Upper lobe of left lung (tissue), 6 donors: ENCODE measurements at places on chromosomes 1 and 21.

- no peak overlapping the region for H3K27ac ChIP-seq
- peaks cover 9% of the 10 kb centered on the region for H3K36me3 ChIP-seq
- H3K27me3 ChIP-seq: no peaks in the 10 kb centered on the region
- DNase-seq: no peak
- no peak overlapping the region for H3K4me3 ChIP-seq
- H3K4me1 ChIP-seq: peaks cover 3% of the 10 kb centered on the region
Measured at GRCh38 chr21:14991957-14992356, 72.8 kb downstream of the NRIP1 start.

DNA sequence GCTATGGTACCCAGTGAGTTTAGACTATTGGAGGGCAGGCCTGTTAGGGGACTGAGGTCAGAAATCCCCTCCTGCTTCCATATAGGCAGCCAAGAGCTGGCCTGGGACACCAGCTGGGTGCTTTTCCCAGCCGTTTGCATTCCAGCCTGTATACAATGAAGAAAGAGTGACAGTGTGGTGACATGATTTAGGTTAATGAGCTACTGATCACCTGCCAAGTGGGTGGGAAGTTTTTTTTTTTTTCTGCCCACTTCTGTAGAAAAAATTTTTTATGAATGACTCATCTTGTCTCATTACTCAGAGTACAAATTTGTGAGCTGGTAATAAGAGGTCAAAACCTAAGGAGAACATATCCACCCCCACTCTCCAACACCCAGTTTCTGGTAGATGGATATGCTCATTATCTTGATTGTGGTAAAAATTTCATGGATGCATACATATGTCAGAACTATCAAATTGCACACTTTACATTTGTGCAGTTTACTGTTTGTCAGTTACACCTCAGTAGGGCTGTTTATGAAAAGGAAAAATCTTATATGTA, 16.4 kb upstream of the CGN start:
- H3K27me3 ChIP-seq: no peaks in the 10 kb centered on the region
- no peaks in the 10 kb centered on the region for H3K36me3 ChIP-seq
- no peak overlapping the region for H3K4me3 ChIP-seq
- H3K27ac ChIP-seq: no peak overlapping the region
- no peak for DNase-seq

GRCh38 chr1:204418174-204419063, 6.8 kb upstream of the PPP1R15B start:
- no peak overlapping the region for H3K4me3 ChIP-seq
- H3K36me3 ChIP-seq: peaks cover 10% of the 10 kb centered on the region
- H3K27ac ChIP-seq: peak overlapping the region; percentile 78

GRCh38 chr1:230759369-230760065, 12.3 kb downstream of the CAPN9 start:
- H3K36me3 ChIP-seq: no peaks in the 10 kb centered on the region
- no peak overlapping the region for H3K4me3 ChIP-seq
- H3K27me3 ChIP-seq: no peaks in the 10 kb centered on the region
- no peak for DNase-seq
- H3K27ac ChIP-seq: no peak overlapping the region

DNA sequence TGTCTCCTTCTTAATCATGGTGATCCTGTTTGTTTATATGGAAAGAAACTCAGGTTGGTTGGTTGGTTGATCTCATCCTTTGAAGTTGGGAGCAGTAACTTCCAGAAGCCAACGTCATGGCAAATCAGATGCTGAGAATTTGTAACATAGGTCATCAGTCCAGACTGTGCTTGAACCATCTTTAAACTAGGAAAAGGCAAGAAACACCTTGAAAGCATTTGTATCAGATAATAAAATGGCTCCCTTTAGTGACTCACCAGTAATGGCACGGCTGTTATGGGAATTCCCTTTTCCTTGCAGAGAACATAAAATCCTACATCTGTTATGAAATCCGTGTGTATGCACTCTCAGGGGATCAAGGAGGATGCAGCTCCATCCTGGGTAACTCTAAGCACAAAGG, 58.1 kb downstream of the SERBP1 start:
- H3K36me3 ChIP-seq: no peaks in the 10 kb centered on the region
- H3K4me3 ChIP-seq: no peak overlapping the region
- H3K4me1 ChIP-seq: no peaks in the 10 kb centered on the region
- no peak overlapping the region for H3K27ac ChIP-seq
- no peaks in the 10 kb centered on the region for H3K27me3 ChIP-seq

DNA sequence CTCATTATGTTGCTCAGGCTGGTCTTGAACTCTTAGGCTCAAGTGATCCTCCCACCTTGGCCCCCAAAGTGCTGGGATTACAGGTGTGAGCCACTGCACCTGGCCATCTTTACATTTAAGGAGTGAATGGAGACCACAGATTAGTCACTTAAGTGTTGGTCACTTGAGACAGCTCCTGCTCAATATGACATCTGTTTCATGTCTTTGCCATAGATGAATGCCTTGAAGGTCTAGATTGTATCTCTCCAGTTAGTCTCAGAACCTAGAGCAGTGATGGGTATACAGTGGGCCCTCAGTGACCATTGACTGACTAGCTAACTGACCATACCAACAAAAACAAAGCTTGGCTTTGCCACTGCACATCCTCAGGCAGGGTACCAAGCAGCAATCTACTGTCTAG, 15.3 kb downstream of the BCL9 start:
- no peak overlapping the region for H3K4me3 ChIP-seq
- H3K27me3 ChIP-seq: no peaks in the 10 kb centered on the region
- no peak for DNase-seq
- H3K36me3 ChIP-seq: no peaks in the 10 kb centered on the region
- H3K4me1 ChIP-seq: no peaks in the 10 kb centered on the region

GRCh38 chr21:44881198-44881872, 7.8 kb upstream of the PTTG1IP start:
- H3K27ac ChIP-seq: peak overlapping the region; percentile 72
- H3K4me3 ChIP-seq: no peak overlapping the region
- no peaks in the 10 kb centered on the region for H3K27me3 ChIP-seq
- DNase-seq: no peak

- DNase-seq: no peak
- H3K27me3 ChIP-seq: no peaks in the 10 kb centered on the region
- H3K4me1 ChIP-seq: no peaks in the 10 kb centered on the region
- no peak overlapping the region for H3K4me3 ChIP-seq
Measured at GRCh38 chr1:41998250-41998649, 79.5 kb upstream of the HIVEP3 start.

DNA sequence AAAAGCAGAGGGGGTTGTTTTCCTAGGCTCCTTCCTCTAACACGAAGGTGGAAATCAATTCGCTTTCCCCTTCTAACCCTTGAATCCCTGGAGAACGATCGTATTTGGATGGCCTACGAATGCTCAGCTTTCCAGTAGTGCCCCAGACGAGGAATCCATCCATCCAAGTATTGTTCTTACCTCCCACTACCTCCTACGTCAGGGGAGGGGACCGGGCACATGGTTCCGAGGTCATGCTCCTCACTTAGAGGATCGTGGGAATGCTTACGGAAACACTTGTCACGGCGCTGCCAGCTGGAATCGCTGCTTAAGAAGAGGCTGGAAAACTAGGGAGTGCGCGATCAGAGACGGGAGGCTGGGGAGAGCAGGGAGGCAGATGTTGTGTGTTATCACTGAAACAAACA, 47.4 kb downstream of the CAPZB start:
- DNase-seq: no peak
- H3K4me3 ChIP-seq: no peak overlapping the region
- H3K4me1 ChIP-seq: peaks cover 66% of the 10 kb centered on the region
- H3K27me3 ChIP-seq: no peaks in the 10 kb centered on the region
